Cardiac muscle cell (in vitro differentiated cells and primary cell): ENCODE measurements at places on chromosomes 2 and 18.

- no peaks in the 10 kb centered on the region for H3K36me3 ChIP-seq
- peaks cover 12% of the 10 kb centered on the region for H3K4me1 ChIP-seq
- no peak overlapping the region for H3K27ac ChIP-seq
- no peaks in the 10 kb centered on the region for H3K27me3 ChIP-seq
Measured at GRCh38 chr18:63197246-63197869, 122.2 kb downstream of the BCL2 start.

DNA sequence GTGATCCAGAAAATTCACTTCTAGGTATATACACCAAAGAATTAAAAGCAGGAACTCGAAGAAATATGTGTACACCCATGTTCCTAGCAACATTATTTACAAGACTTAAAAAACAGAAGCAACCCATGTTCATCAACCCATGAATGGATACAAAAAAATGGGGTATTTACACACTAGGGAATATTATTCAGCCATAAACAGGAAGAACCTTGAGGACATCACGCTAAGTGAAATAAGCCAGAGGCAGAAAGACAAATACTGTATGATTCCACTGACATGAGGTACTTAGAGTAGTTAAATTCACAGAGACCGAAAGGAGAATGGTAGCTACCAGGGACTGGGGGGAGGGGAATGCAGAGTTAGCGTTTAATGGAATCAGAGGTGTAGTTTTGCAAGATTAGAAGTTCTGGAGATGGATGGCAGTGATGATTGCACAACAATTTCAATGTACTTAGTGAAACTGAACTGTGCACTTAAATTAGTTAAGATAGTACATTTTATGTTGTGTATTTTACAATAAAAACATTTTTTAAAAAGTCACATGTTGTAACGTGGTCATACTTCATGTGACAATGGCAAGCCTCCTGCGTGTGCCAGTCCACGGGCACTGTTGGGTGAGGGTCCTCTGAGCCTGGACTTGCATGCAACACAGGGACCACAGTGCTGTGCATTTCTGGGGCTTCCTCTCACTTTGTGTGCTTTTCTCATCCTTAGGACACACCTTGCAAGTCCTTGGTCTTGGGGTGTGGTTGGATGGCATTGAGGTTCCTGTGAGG lies 206.1 kb upstream of the HDAC4 start:
- H3K4me3 ChIP-seq = no peak overlapping the region
- H3K27ac ChIP-seq = no peak overlapping the region
- H3K27me3 ChIP-seq = no peaks in the 10 kb centered on the region
- H3K36me3 ChIP-seq = no peaks in the 10 kb centered on the region
- no peaks in the 10 kb centered on the region for H3K4me1 ChIP-seq

GRCh38 chr2:61763605-61764034 lies 90.2 kb downstream of the FAM161A start:
- peak; percentile 93 for DNase-seq
- peak overlapping the region; percentile 51 for H3K4me3 ChIP-seq
- H3K27me3 ChIP-seq = no peaks in the 10 kb centered on the region

DNA sequence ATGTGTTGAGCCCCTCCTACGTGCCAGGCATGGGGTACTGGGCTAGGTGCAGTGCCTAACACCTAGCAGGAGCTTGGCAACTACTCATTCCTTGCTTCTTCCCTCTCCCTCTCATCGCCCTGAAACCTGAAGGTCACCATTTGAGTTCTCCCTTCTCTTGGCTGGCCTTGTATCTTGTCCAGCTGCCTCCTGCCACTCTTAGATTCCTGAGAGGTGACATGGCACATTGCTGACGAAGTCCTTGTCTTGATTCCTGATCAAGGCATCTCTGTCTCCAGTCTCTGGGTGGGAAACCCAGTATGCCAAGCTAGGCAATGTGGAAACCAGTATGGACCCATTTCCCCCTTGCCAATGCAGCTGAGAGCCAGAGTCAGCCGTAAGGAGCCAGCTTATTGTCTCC lies 9.0 kb upstream of the EFR3B start:
- peaks cover 10% of the 10 kb centered on the region for H3K4me1 ChIP-seq
- H3K36me3 ChIP-seq = no peaks in the 10 kb centered on the region
- H3K27me3 ChIP-seq = no peaks in the 10 kb centered on the region
- no peak overlapping the region for H3K27ac ChIP-seq

DNA sequence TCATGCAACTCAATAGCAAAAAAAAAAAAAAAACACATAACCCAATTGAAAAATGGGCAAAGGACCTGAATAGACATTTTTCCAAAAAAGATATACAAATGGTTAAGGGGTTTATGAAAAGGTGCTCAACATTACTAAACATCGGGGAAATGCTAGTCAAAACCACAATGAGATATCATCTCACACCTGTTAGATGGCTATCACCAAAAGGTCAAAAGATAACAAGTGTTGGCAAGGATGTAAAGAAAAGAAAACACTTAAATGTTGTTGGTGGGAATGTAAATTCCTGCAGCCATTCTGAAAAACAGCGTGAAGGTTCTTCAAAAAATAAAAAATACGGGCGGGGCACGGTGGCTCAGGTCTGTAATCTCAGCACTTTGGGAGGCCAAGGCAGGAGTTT lies 112.4 kb upstream of the CAB39 start:
- H3K4me3 ChIP-seq = no peak overlapping the region
- H3K27me3 ChIP-seq = no peaks in the 10 kb centered on the region
- no peak overlapping the region for H3K27ac ChIP-seq
- no peaks in the 10 kb centered on the region for H3K4me1 ChIP-seq
- H3K36me3 ChIP-seq = no peaks in the 10 kb centered on the region

DNA sequence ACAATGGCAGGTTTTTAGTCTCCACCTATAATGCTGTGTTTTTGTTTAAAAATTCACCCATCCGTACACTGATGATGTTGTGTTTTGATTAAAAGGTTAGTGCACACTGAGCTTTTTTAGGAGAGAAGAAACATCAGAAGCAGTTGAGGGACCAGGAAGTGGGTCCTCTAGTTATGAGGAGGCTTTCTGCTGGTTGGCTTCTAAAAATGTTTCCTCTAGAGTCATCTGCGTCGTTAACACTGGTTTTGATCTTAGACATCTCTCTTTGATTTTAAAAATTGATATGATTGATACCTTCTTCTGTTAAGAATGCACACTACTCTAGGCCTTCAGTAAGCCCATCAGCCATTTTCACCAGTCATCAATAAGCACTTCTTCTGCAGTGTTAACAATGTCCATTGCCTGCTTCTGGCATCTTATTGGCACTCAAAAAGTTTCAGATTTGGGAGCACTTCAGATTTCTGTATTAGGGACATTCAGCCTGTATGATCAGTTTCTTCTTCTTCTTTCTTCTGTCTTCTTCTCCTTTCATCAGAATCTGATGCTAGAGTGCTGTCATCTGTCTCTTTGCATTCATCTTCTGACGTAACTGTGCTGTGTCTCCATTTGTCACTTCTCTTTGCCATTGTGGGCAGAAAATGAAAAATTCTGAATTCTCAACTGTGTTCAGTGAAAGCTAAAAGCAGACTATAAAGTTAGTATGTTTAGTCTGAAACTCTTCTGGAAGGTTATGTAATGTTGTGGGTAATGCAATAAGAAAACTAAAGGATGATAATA lies 56.3 kb downstream of the PHLPP1 start:
- no peaks in the 10 kb centered on the region for H3K36me3 ChIP-seq
- H3K4me1 ChIP-seq = peaks cover 10% of the 10 kb centered on the region
- no peak overlapping the region for H3K4me3 ChIP-seq

DNA sequence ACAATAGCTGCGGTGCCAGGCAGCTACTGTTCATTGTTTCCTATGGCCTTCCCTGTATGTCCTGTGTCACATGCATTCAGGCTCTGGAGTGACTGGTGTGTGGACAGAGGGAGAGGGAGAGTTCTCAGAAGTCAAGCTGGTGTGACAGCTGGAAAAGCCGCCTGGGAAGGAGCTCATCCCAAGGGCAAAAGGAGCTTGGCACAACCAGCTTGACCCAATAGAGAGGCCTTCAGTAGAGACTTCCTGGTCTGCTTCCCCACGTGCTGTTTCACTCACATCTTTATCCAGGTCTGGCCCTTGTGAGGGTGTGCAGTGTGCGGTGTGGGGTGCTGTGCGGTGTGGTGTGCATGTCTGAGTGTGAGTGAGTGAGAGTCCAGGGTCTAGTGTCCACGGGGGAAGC lies 11.1 kb upstream of the NT5DC4 start:
- H3K4me3 ChIP-seq = no peak overlapping the region
- H3K36me3 ChIP-seq = no peaks in the 10 kb centered on the region
- no peaks in the 10 kb centered on the region for H3K27me3 ChIP-seq
- H3K4me1 ChIP-seq = peaks cover 7% of the 10 kb centered on the region

DNA sequence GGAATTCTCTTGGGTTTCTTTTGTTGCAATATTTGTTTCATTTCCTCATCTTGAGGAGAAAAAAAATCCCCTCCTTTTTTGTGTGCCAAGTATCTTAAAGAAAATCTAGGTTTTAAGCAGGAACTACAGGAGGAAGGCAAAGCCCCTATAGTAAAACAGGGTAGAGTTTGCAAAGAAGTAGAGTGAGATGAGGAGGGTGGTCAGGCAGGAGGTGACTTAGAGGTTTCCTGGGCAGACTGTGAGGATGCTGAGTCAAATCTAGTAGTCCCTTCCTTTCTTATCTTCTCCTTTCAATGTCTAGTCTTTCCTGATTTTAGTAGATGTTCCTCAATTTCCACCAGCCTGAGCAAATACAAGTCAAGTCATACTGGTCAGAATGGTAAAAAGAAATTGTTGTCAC lies 222.5 kb downstream of the PMAIP1 start:
- H3K27ac ChIP-seq = no peak overlapping the region
- DNase-seq = no peak
- no peaks in the 10 kb centered on the region for H3K36me3 ChIP-seq
- no peaks in the 10 kb centered on the region for H3K27me3 ChIP-seq

GRCh38 chr2:162090109-162090508 lies 16.1 kb upstream of the DPP4 start:
- H3K4me1 ChIP-seq = no peaks in the 10 kb centered on the region
- H3K36me3 ChIP-seq = no peaks in the 10 kb centered on the region
- no peak overlapping the region for H3K4me3 ChIP-seq
- no peak overlapping the region for H3K27ac ChIP-seq
- no peaks in the 10 kb centered on the region for H3K27me3 ChIP-seq
- DNase-seq = peak; percentile 28

DNA sequence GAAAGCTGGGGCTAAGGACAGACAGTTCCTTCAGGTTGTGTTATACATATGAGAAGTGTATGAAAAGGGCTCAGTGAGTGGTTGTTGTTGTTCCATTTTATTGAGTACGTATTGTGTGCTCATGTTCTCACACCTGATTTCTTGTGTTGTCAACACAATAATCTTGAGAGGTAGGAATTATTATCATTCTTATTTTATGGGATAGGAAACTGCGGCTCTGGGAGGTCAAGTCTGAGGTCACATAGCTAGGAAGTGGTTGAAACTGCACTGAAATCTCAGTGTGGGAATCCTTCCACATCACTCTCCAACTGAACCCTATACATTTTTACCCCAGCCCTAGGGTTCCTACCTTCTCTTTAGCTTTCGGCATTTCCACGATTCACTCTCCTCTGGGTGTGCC lies 124.2 kb upstream of the CXCR4 start:
- no peak overlapping the region for H3K27ac ChIP-seq
- H3K4me3 ChIP-seq = no peak overlapping the region
- DNase-seq = no peak
- H3K4me1 ChIP-seq = peaks cover 8% of the 10 kb centered on the region
- no peaks in the 10 kb centered on the region for H3K27me3 ChIP-seq

GRCh38 chr2:100425573-100426383 lies 8.3 kb upstream of the CHST10 start:
- no peak for DNase-seq
- no peak overlapping the region for H3K4me3 ChIP-seq
- no peak overlapping the region for H3K27ac ChIP-seq
- H3K36me3 ChIP-seq = no peaks in the 10 kb centered on the region
- no peaks in the 10 kb centered on the region for H3K27me3 ChIP-seq

- no peaks in the 10 kb centered on the region for H3K36me3 ChIP-seq
- H3K4me3 ChIP-seq = no peak overlapping the region
- H3K4me1 ChIP-seq = peaks cover 17% of the 10 kb centered on the region
- H3K27me3 ChIP-seq = no peaks in the 10 kb centered on the region
Measured at GRCh38 chr2:236748801-236749200, 179.2 kb downstream of the ACKR3 start.

GRCh38 chr2:8597094-8597493 lies 84.8 kb upstream of the ID2 start:
- no peak for DNase-seq
- H3K36me3 ChIP-seq = no peaks in the 10 kb centered on the region
- H3K27ac ChIP-seq = no peak overlapping the region
- no peak overlapping the region for H3K4me3 ChIP-seq
- no peaks in the 10 kb centered on the region for H3K27me3 ChIP-seq

GRCh38 chr2:104820126-104820525 lies 33.8 kb upstream of the POU3F3 start:
- H3K4me1 ChIP-seq = no peaks in the 10 kb centered on the region
- H3K27me3 ChIP-seq = no peaks in the 10 kb centered on the region
- no peak overlapping the region for H3K27ac ChIP-seq
- no peak overlapping the region for H3K4me3 ChIP-seq
- no peak for DNase-seq

DNA sequence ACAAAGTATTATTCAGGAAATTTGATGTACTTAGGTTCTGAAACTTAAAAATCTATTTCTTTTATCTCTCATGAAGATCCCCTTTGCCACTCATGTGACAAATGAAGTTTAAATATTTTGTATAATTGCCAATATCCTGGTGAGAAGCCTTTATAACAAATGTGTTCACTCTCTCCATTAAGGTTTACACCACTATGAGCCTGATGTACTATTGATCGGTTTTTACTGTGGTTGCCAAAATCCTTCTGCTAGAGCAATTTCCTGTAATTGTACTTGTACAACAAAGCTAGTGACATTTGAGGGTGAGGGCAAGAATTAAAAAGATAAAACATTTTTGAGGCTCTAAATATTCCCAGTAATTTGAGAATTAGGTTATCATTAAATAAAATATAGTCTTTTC lies 222.3 kb upstream of the CDH19 start:
- no peaks in the 10 kb centered on the region for H3K27me3 ChIP-seq
- no peak overlapping the region for H3K4me3 ChIP-seq
- H3K27ac ChIP-seq = no peak overlapping the region
- H3K4me1 ChIP-seq = no peaks in the 10 kb centered on the region
- no peaks in the 10 kb centered on the region for H3K36me3 ChIP-seq

DNA sequence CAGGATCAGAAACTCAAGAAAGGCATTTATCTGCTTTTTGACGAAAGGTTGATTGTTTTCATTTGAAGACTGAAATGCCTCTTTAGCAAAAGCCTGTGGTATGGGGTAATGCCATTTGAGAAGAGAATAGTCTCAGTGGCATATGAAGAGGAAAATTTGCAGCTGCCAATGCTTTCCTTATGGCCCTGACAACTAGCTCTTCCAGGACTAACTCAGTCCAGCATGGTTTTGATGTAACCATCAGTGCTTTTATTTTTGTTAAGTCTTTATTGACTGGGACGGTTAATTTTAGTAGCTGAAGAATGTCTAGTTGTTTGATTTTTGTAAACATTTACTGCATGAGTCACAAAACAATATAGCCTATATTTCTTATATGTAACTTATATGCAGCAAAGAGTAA lies 158.4 kb downstream of the LNPK start:
- no peaks in the 10 kb centered on the region for H3K4me1 ChIP-seq
- no peak for DNase-seq
- no peaks in the 10 kb centered on the region for H3K27me3 ChIP-seq
- no peak overlapping the region for H3K4me3 ChIP-seq
- H3K27ac ChIP-seq = no peak overlapping the region

- no peaks in the 10 kb centered on the region for H3K27me3 ChIP-seq
- H3K27ac ChIP-seq = no peak overlapping the region
- DNase-seq = peak; percentile 85
- H3K36me3 ChIP-seq = no peaks in the 10 kb centered on the region
Measured at GRCh38 chr2:54000524-54000923, 29.7 kb upstream of the PSME4 start.

- DNase-seq = peak; percentile 80
- H3K4me1 ChIP-seq = no peaks in the 10 kb centered on the region
- no peaks in the 10 kb centered on the region for H3K36me3 ChIP-seq
- no peaks in the 10 kb centered on the region for H3K27me3 ChIP-seq
Measured at GRCh38 chr18:74331404-74331803, 15.8 kb downstream of the C18orf63 start.

GRCh38 chr2:42238644-42239288 lies 69.6 kb downstream of the EML4 start:
- no peaks in the 10 kb centered on the region for H3K27me3 ChIP-seq
- no peak for DNase-seq
- H3K27ac ChIP-seq = no peak overlapping the region
- peaks cover 20% of the 10 kb centered on the region for H3K4me1 ChIP-seq
